Heart left ventricle (tissue), 16 donors: ENCODE measurements at places on chromosomes 7 and 10. TPM values are rescaled to one million over a fixed set of nuclear protein-coding genes. Genes with fewer than 3 reads are reported as not detected.

The CPA1 gene
- 2.9 TPM for total RNA-seq

The GIMAP7 gene
- total RNA-seq: 22.7 TPM

The POLD2 gene
- total RNA-seq: 150 TPM

The GGCT gene
- total RNA-seq: 14.1 TPM

The LRRC18 gene
- not detected for total RNA-seq

The GPR37 gene
- total RNA-seq: not detected

The MYPN gene
- 240 TPM for total RNA-seq

The GJD4 gene
- total RNA-seq: not detected

The HMX3 gene
- total RNA-seq: not detected

The PTEN gene
- total RNA-seq: 66.7 TPM

The CLRN3 gene
- total RNA-seq: not detected

The TAS2R5 gene
- 0.45 TPM for total RNA-seq

The PPA1 gene
- total RNA-seq: 74.9 TPM
